ENCODE measurements at places on chromosomes 16 and 17.

GRCh38 chr17:13508896-13509295 lies 92.8 kb downstream of the HS3ST3A1 start:
- DNase-seq, result no peak

- DNase-seq, result no peak
Observed at GRCh38 chr16:49980166-49980565, 44.9 kb upstream of the CNEP1R1 start.

DNA sequence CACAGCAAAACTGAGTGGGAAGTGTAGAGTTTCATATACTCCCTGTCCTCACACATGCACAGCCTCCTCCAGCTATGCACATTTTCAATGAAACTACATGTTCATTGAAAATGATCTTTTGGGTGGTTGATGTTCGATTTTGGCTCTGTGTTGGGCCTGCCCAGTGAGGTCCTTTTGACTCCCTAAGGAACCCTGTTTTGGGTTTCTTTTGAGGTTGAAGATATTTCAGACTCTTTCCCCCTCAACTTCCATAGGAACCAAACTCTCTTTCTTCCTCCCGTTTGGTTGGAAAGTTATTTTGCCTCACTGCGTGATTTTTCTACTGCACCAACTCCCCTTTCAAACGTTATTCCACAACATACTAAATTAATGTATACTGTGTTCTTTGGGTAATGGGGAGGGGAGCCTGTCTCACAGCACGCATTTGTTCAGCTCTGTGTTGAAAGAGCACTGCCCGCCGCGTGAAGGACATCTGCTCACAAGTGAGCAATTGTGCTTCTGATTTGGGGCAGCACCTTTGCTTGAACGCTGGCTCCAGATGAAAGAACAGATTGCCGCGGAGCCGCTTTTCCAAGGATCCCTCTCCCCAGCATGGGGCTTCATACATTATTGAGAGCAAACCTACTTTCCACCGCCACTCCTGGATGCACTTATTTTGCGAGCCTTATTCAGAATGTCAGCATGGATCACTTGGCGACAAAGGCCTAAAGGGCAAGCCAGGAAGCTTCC lies 385.9 kb downstream of the WWOX start:
- DNase-seq, result no peak

- DNase-seq, result no peak
Observed at GRCh38 chr16:1696863-1697262, 9.1 kb upstream of the MAPK8IP3 start.

DNA sequence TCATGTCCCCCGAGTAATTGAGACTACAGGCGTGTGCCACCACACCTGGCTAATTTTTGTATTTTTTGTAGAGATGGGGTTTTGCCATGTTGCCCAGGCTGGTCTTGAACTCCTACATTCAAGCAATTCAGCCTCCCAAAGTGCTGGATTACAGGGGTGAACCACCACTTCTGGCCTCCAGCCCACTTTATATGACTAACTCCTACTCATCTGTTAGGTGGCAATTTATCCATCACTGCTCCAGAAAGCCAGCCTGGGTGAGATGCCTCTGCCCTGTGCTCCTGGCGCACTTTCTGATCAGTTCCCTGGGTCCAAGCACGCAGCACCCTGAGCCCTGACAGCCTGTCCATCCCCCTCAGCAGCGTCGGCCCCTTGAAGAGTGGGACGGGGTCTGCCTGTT lies 29.4 kb downstream of the ADAM11 start:
- no peak for DNase-seq

GRCh38 chr17:77826132-77826873 lies 132.2 kb upstream of the TNRC6C start:
- no peak for DNase-seq

- no peak for DNase-seq
Observed at GRCh38 chr17:2427215-2427614, 26.4 kb upstream of the MNT start.

DNA sequence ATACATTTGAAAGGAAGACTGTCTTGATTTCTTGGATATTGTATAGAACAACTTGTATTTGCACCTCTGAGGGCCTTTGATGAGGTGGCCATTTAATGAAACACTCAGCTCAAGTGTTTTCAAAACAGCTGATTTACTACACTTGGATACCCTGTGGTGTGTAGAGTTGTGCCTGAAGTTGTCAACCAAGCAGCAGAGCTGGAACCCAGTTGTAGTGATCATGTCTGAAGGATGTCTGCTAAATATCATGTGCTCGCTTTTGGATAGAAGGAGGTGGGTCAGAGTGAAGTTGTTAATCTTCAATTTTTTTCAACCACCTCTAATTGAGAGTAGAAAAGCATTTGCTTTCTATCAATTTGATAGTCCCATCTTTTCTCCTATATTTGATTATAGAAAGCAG lies 175.9 kb upstream of the TBX2 start:
- no peak for DNase-seq

All from activated T-cell treated with anti-CD3 and anti-CD28 coated beads for 48 hours (primary cell).